Foreskin melanocyte (primary cell): ENCODE measurements at places on chromosomes 6 and 20.
A peak's percentile ranks its signal among the peaks of the same experiment; 100 is the strongest.

DNA sequence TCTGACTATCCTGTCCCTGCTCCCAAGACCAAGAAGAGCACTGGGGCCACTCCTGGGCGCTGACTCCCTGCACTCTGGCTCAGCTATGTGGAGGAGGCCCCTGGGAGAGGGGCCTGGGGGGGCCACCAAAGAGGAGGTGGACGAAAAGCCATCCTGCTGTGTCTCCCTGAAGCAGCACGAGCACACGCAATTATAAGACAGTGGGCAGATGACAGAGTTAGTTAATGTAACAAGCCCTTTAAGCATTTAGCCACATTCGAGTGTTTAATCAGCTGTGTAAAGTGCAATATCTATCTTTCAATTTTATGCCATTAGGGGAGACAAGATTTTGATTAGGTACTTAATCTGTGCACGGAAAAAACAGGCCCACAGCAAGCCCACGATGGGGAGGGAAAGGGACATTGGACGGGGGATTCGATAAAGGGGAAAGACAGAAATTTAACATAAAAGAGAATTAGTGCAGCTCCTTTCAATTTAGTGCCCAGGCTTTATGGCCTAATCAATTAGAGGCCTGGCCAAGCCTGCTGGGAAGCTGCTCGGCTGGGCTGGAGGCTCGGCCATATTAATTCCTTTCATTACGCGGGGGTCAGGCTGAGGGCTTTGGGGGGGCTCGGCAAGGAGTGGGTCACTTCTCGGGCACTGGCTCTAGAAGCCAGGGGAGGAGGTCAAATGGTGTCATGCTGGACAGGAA, 286.2 kb downstream of the DHX35 start:
- no peak for DNase-seq

GRCh38 chr6:129660346-129660676, 49.7 kb downstream of the ARHGAP18 start:
- DNase-seq = no peak

DNA sequence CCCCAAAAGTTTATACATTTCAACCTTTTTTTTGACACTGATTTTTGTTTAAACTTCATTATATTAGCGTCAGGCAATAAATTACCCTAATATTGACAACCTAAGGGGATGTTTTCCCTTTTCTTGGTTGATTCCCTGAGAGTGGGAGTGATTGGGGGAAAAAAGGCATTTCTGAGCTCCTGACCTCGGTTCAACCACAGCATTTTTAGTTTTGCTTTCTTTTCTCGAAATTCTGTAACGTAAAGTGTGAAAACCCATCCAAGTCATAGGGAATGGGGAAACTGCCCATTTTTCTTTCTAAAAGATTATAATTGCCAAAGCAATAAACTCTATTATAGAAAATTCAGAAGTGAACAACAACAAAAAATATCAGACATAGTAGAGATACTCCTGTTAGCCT, 67.9 kb upstream of the SPACA1 start:
- no peak for DNase-seq

DNA sequence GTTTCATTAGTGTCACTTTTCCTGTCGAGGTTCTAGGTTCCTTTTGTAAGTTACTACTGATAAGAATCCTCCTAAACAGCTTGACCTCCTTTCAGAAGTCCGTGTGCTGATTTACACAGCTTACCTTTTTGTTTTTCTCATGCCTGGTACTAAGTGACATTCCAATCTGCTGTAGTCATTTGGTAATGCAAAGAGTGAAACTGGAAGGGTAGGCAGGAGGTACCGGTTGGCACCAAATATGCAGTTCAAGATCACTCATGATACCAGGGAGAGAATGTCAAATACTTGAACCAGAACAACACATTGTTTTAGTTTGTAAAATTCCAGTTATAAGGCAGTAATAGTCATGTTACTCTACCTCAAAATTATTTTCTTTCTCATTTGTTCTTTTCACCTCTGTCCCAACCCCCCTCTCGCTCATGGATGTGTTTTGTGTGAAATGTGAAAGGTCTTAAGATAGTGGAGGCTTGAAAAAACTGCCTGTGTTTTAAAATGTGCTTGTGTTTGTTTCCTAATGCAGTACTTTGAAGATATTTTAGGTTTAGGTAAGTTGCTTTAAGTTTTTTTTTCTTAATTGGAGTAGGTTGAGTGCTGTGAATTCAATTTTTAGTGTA, 23.2 kb downstream of the AFDN start:
- DNase-seq = no peak

DNA sequence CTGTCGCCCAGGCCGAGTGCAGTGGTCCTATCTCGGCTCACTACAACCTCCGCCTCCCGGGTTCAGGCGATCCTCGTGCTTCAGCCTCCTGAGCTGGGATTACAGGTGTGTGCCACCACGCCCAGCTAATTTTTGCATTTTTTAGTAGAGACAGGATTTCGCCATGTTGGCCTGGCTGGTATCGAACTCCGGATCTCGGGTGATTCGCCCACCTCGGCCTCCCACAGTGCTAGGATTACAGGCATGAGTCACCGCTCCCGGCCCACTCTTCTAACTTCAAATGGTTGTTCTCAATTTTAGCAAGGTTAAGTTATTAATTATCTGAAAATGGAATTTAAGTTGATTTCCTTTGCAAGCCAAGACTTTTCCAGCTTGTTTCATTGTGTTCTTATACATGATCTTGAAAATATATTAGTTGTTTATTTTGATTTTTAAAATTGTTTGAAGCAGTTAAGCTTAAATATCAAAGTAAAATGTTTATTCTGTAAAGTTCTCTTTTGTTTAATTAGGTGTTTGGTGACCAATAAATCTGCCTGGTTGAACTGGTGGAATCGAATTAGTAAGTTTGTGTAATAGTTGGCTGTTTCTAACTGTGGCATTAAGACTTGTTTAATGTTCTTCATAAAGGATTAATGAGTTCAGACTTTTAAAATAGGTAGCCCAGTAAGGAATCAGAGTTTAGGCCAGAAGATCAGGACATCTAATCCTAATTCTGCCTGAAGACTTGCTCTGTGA, 2.3 kb downstream of the PM20D2 start:
- no peak for DNase-seq

- DNase-seq = no peak
Observed at GRCh38 chr20:7155282-7155681, 387.8 kb downstream of the BMP2 start.

GRCh38 chr6:144566868-144567615, 281.9 kb downstream of the UTRN start:
- DNase-seq = peak; percentile 38

DNA sequence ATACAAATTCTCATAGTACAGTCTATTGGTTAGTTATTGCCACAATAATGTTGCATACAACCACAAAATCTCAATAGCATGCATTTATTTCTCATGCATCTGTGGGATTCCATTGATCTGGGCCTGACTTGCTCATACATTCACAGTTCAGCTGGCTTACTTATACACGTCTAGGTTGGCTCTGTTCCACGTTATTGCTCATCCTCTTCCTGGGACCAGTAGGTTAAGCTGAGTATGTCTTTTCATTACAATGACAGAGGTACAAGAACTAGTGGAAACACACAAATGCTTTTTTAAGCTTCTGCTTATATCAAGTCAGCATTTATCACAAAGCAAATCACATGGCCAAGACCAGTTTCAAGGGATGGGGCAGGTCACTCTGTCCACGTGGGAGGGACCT, 485.3 kb upstream of the BTBD3 start:
- peak; percentile 44 for DNase-seq

DNA sequence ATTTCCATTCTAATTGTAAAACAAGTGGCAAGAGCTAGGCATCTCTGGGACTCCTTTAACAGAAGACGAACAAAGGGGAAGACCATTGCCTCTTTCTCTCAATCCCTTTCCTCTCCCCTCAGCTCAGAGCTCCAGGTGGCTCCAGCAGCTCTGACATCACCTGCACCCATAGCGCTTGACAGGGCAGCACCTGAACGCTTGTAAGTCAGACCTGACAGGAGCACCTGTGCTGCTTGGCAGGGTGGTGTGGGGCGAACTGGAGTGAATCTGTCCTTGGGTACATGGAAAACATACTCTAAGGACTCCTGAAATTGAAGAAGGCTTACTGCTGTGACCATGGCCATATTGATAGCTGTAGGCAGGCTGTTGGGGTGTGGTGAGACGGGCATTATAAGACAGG, 409.5 kb upstream of the AGPAT4 start:
- DNase-seq = no peak

GRCh38 chr20:36203861-36204260, 32.4 kb upstream of the AAR2 start:
- no peak for DNase-seq

DNA sequence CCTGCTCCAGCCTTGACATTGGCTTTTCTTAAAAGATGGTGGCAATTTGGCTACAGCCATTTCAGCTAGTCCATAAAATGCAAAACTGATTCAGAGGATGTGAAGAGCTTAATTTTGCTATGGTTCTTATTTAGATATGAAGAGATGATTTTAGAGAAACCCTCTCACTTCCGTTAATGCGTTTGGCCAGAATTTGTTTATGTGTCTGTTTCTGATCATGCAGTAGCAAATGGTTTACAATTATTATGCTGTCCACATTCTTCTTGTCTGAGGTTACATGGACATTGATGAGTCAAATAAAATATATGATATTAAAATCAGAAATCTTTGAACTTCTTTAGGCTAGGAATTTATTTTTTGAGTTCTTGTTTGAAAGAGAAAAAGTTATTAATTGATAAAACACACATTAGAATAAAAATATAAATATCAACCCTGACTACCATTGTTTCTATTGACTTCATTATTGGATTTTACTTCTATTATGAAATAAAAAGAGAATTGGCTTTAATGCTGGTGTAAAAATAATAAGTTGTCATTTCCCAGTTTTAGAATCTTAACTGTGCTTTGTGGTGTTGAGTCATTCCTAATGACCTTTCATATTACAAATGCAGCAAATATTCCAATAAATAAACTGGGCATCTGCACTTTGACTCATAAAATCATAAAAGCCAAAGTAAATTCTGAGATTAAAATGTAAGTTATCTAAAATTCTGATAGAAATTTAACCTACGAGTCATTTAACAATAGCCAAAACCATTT, 1286.0 kb upstream of the GJE1 start:
- peak; percentile 20 for DNase-seq

GRCh38 chr20:63377256-63377941, 16.2 kb upstream of the CHRNA4 start:
- DNase-seq = no peak

- no peak for DNase-seq
Observed at GRCh38 chr20:24117383-24117782, 128.8 kb upstream of the GGTLC1 start.

GRCh38 chr20:2806351-2806701, 5.9 kb upstream of the CPXM1 start:
- DNase-seq = no peak

- no peak for DNase-seq
Observed at GRCh38 chr6:136604328-136604825, 54.2 kb upstream of the MAP7 start.

DNA sequence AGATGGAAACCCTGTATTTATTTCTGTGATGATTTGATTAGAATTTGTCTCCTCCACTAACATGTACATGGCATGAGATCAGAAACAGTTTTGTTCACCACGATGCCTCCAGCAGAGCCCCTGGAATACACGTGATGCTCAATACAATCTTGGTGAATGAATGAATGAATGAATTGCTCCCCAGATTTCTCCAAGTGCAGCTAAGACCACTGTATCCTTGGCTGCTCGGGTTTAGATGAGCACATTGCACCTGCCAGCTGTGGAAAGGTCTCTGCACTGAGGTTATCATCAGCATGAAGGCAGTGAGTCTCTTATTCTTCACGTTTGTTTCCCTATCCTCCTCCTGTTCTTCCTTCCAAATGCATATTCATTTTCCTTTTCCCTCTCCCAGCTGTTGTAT, 17.9 kb downstream of the CASS4 start:
- DNase-seq = no peak

DNA sequence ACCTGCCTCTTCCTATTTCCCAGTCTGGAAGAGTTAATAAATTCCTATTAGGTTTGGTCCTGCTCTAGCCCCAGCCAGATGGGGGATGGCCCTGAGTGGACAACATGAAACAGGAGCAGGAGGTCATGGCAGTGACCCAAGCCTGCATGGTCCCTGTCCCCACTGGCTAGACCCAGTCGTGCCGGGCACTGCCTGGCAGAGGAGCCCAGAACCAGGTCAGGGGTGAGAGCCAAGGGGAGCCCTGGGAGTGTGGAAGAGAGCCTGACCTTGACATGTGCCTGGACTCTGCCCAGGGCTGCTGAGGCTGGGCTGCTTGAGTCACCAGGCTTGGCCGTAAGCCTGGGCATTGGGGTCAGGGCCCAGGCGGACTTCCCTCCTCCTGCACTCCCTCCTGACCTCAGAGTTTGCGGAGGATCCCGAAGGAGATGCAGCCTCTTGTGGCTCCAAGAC, 3.6 kb downstream of the AVP start:
- DNase-seq = no peak

- no peak for DNase-seq
Observed at GRCh38 chr6:91462241-91462640, 875.4 kb upstream of the MAP3K7 start.

GRCh38 chr20:57811374-57812020, 101.7 kb upstream of the PMEPA1 start:
- no peak for DNase-seq

DNA sequence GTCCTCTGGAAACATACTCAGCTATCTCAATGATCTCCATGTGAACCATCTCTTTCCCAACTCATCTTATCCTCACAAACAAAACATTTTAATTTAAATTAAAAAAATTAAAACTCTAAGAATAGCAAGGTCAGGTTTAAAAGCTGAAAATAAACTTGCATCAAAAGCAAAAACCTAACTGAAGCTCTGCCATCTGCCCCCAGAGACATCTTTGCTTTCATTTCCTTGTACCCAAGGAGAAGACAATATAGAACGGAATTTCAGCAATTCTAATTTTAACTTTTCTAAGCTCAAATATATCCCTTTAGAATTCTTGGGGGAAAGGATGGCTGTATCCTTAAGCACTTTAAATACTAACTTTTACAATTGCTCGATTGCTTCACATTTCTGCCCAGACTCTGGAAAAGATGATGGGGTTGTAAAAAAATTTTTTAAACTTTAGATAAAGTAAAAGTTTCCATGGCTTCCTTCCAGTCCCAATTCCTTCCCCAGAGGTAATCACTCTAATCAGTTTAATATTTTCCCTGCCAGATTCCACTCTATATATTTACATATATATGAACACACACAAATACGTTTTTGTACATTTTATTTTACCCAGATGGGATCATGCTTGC, 69.2 kb upstream of the SMIM29 start:
- no peak for DNase-seq

GRCh38 chr6:1031720-1032119, 280.2 kb upstream of the FOXQ1 start:
- no peak for DNase-seq

DNA sequence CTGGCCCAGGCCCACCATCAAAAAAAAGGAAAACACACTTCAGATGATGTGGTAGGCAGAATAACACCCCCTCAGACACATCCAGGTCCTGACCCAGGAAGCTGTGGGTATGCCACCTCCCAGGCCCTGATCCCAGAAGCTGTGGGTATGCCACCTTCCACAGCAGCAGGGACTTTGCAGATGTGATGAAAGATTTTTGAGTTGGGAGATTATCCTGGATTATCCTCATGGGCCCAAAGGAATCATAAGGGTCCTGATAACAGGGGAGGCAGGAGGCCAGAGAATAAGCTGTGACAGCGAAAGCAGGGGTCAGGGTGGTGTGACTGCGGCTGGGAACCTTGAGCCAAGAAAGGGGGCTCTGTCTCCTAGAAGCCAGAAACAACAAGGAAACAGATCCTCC, 55.0 kb downstream of the BMP7 start:
- DNase-seq = no peak
